ENCODE measurements at places on chromosomes 5 and 9.

GRCh38 chr5:96193946-96194345, 232.3 kb upstream of the ELL2 start:
- no peak for DNase-seq

- no peak for DNase-seq
These were observed 108.4 kb downstream of the ROR2 start for GRCh38 chr9:91841591-91841990.

DNA sequence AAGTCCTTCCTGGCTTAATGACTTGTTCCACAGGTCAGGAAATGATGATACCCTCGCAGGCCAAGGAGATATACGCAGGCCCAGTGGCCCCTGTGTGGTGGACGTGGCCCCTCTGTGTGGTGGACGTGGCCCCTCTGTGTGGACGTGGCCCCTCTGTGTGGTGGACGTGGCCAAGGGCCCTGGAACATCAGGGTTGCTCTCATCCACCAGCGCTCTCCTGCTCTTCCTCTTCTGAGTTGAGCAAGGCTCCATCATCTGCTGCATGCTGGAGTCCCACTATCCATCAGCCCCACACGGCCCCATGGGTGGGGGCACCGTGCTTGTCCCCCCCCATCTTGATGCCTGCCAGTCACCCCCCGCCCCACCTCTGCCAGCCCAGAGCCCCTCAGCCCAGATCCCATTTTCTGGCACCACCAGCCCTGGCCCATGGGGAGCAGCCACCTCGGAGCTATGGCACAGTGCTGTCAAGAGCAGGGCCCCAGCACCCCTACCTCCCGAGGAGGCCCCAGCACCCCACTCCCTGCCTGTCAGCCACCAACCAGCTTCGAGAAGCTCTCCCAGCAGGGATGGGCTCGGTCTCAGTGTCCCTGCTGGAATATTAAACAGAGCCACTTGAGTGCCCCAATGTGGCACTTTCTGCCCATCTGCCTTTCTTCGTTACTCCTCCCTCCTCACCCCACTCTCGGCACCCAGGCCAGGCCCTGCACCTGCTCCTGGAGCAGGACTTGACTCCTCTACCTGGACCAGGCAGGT, 8.1 kb downstream of the LRRC14B start:
- DNase-seq: no peak

GRCh38 chr5:149857499-149857898, 87.1 kb downstream of the PDE6A start:
- DNase-seq: no peak

- DNase-seq: no peak
These were observed 596.1 kb downstream of the ELAVL2 start for GRCh38 chr9:23229890-23230317.

DNA sequence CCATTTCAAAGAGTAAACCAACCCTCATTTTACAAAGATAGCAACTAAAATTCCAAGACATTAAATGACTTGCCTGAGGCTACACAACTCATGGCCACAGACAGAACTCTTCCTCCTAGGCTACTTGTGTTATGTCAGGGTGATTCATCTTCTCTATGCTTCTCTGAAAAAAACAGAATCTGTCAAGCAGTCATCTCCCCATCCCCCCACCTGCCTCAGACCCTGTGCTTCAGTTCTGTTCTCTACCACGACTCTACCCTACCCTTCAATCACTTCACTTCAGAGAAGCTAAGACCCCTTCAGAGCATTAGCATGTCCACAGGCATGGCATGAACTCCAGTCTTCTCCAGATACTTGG, 277.7 kb upstream of the PTGER4 start:
- no peak for DNase-seq

GRCh38 chr5:112787261-112787660, 49.6 kb downstream of the APC start:
- no peak for DNase-seq

- DNase-seq: no peak
These were observed 36.0 kb downstream of the DOCK8 start for GRCh38 chr9:250625-251024.

GRCh38 chr5:112165897-112166737, 253.0 kb downstream of the EPB41L4A start:
- no peak for DNase-seq

Measured in DMS79 (cell line).